ENCODE measurements at places on chromosomes 13 and 19.
A peak's percentile ranks its signal among the peaks of the same experiment; 100 is the strongest.

- no peak for DNase-seq
These were observed 107.2 kb downstream of the FNDC3A start for GRCh38 chr13:49082653-49083536.

DNA sequence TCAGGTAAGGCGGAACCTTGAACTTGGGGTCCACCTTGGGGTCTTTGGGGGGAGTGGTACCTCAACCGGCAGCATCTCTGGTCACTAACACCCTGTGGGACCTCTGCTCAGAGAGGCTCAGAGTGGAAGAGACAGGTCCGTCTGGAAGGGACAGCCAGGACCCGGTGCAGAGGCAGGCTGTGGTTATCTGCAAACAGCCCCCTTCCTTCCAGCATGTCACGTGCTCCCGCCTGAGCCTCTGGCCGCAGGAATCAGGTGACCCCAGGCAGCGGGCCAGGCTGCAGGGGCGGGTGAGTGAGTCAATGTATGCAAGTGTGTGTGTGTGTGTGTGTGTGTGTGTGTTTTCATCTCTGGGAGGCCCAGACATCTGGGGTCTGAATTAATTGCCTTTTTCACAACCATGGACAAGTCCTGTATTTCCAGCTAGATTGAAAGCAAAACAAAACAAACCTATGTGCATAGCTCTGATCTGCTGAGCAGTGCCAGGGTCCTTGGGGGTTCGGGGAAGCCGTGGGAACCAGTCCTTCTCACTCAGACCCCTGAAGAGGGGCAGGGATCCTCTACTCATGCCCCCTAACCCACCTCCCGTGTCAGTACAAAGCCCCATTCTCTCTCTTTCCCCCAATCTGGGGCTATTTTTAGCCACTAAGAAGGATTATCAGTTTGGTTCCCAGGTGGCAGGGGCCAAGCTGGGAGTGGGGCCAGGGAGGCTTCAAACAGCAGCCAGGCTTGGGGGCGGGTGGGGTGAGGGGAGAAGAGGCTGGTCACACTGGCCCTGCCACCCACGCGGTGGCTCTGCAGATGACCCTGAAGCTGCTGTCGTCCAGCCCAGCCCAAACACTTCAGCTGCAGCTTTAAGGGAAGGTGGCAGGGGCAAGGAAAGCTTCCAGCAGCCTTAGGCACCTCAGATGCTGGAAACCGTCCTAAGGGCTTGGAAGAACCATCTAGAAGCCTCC, 31.4 kb downstream of the CERS4 start:
- peak; percentile 64 for DNase-seq

DNA sequence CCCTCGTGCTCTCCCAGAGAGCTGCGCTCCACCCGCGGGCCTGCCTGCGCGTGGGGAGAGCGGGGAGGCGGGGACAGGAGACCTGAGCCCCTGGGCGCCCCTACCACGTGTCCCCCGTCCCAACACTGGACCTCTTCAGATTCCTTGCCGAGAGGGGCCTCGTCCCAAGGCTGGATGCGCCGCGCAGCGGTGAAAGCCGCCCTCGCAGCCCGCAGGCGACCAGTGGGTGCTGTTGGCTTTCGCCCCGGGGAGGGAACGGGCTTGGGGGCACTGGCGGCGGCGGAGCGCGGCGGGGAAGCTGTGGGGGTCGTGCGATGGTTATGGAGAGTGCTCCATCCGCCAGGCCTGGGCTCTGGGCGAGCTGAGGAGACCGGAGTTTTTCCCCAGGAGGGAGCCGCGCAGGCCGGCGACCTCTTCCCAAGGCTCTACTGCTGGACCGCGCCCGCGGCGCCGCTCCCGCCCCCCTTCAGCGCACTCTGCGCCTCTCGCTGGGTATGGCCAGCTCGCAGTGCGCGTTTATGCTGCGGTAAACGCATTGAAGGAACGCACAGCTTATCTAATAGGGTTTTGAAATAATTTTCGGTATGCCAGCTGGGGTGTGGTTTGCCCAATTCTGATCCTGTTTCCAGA, 17.2 kb upstream of the RNF17 start:
- no peak for DNase-seq

GRCh38 chr19:46241626-46242025, 12.1 kb downstream of the IGFL1 start:
- no peak for DNase-seq

- peak; percentile 51 for DNase-seq
These were observed 38.8 kb downstream of the ARHGEF7 start for GRCh38 chr13:111153977-111154332.

GRCh38 chr13:77521194-77521593, 14.3 kb upstream of the SCEL start:
- DNase-seq = no peak

DNA sequence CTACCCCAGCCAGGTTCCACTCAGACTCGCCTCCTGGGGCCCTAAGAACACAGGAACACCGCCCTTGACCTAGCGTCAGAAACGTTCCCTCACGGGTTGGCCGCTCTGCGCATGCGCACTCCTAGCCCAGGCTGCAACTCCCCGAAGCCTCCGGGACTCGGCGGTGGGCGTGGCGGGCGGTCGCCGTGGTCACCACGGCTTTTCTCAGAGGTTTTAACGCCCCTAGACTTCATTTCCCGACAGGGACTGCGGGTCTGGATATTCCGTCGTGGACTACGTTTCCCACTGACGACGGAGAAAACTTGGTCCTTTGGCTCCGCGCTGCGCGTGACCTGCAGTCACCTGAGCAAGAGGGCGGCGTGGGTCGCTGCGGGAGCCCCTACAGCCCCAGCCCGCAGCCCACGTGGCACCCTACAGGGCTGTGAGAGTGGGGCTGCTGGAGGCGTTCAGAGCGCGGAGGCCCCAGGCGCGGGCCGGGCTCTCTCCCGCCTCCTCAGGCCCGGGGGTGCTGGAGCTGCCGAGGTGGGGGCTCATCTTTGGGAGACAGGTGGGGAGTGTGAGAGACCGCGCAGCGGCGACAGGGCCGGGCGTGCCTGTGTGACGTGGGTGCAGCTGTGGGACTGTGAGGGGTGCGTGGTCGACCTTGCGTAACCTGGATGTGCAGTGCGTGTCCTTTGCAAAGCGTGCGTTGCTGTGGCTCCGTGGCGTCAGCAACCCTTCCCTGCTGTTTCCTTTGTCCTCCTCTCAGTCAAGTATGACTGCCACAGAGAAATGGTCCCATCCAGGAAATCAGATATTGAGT, 38.0 kb upstream of the ZNF573 start:
- DNase-seq = peak; percentile 44

DNA sequence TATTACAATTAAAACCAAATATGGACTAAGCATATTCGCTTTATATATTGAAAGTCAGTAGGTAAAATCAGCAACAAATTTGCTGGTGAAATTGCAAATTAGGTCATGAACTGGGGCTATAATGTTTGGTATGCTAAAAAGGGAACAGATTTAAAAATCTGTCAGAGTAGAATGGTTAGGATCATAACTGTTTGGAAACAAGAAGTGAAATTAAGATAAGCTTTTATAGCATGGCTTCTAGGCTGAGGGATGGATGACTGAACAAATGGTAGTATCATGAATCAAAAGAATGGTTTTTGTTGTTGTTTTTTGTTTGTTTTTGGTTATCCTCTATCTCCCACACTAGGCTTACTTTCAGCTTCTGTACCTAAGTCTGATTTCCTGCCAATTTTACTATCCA, 1090.4 kb downstream of the PCDH9 start:
- no peak for DNase-seq

DNA sequence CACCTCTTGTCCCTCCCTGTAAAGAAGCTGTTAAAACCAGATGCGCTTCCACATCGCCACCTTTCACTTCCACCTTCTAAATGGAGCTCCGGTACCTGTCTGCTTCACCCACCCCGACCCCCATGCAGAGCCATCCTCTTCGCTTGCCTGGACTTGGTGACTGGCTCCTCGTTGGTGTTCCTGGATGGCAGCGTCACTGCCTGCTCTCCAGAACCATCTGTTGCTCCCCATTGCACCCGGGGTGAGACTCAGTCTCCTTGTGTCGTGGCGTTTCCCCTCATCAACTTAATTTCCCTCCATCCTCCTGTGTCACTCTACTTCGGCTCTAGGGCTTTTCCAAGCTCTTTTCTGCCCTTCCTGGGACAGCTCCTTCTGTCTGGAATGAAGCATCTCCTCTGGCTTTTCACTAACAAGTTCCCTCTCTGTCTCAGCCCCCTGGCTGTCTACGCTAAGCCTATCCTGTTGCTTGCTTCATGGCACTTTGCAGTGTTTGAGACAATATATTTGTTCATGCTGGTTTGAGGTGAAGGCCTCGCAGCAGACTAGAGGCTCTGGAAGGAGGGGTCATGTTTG, 10.3 kb downstream of the CEBPG start:
- no peak for DNase-seq

DNA sequence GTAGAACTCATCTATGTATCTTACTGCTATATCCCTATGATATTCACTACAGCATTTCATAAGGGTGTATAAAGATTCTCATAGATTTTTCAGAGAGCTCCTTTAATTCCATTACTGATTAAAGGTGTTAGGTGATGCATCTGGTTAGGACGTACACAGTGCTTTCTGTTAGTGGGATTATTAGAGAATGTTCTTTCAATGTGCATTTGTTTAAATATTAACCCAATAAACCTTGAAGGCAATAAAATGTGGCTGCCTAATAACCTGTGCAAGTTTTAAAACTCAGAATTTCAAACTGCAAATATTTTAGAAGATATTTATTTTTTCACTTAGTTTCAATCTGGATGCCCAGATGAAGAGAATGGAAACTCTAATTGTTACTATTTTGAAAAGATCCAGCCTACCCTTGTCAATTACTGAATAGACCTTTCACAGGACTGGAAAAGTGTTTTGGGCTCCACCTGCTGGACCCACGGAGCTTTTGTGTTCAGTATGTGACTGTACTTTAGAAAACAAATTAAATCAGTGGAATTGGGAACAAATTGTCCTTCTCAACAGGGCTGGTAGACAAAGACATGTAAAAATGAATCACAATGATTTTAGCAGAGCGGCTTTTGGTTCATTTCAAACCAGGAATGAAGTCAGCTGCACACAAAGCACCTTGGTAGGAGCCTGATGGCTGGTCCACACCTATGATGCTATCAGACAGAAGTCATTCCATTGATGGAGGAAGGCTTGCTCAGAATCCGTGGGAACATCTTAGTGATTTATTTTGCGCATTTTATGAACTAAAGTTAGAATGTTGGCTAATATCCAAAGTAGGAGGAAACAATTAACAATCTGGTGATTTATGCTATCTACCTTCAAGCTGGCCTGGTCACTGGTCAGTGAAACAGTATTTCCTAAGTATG, 89.4 kb upstream of the RAP2A start:
- DNase-seq = peak; percentile 55

GRCh38 chr13:75495938-75496337, 14.0 kb upstream of the TBC1D4 start:
- no peak for DNase-seq

- no peak for DNase-seq
These were observed 72.4 kb upstream of the USPL1 start for GRCh38 chr13:30545320-30545719.

DNA sequence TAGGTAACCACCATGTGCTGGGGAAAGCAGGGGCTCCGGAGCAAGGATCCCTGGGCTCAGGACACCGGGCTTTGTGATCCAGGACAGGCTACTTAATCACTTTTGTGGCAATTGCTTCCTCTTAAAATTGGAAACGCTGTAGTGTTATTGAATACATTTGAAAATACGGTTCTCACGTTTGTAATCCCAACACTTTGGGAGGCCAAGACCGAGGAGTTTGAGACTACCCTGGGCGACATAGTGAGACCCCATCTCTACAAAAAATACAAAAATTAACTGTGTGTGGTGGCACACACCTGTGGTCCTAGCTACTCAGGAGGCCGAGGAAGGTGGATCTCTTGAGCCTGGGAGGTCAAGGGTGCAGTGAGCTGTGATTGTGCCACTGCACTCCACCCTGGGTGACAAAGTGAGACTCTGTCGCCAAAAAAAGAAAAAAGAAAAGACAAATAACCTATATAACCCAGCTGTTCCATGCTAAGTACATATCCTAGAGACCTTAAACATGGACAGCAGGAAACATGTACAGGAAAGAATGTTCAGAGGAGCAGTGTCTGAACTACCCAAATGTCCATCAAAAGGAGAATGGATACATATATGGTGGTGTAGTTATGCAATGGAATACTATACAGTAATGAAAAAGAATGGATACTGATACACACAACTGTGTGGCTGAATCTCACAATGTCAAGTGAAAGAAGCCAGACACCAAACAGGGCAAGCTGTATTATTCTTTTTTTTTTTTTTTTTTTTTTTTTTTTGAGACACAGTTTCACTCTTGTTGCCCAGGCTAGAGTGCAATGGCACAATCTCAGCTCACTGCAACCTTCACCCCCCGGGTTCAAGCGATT, 622 bp upstream of the PRODH2 start:
- no peak for DNase-seq

DNA sequence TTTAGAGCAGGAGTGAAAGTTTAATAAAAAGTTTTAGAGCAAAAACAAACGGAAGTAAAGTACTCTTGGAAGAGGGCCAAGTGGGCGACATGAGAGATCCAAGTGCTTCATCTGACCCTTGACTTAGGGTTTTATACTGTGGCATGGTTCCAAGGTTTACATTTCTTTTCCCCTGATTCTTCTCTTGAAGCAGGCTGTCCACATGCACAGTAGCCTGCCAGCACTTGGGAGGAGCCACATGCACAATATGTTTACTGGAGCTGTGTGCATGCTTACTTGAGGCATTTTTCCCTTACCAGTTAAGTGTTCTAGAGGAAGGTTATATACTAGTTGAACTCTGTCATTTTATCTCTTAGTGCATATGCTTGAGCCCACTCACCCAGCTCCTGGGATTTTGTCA, 295.6 kb downstream of the TBC1D4 start:
- DNase-seq = no peak

DNA sequence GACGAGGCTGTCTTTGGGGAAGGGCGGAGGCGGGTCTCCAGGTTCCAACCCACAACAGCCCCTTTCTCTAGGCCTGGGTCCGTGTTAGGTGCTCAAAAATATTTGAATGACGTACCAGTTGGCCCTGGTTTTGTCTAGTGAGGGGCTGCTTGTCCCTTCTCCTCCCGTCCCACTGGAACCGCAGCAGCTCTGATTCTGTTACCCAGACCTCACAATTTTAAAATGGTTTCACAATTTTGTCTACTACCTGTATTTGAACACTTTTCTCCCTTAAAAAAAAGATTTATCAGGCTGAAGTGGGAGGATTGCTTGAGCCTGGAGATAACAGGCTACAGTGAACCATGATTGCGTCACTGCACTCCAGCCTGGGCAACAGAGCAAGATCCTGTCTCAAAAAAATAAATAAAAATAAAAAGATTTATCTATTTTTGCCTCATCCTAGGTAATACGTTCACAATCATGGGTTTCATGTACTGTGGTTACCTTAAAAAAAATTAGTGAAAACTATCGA, 1.3 kb upstream of the IRF2BP1 start:
- no peak for DNase-seq

DNA sequence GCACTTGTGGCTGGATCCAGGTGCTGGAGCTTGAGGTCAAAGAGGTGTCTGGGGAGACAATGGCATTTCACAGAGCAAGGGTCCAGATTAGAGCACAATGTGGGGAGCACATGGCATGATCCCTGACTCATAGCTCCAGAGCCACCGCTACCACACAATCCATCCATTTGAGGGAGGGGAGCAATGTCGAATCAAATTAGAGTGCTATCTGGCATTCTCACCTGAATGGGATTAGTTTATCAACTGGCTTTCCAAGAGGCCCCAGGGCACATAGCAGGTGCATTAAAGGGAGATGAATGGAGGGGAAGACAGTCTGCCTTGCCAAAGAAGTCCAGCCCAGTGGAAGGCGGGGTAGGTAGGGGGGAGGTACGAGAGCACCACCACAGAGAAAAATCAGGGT, 194.4 kb upstream of the GPR12 start:
- no peak for DNase-seq

GRCh38 chr19:491146-491741, 5.0 kb upstream of the MADCAM1 start:
- DNase-seq = no peak

- peak; percentile 98 for DNase-seq
These were observed at the start of gene LAMP1 for GRCh38 chr13:113296823-113297369. TSS of gene LAMP1 (plus strand) at chr13:113297239. CDS start at chr13:113297435, 196 bp downstream.

- DNase-seq = no peak
These were observed 8.8 kb downstream of the ATP4B start for GRCh38 chr13:113649212-113649611.
